Right hindlimb (tissue), 1 donor: ENCODE measurements at places on chromosomes 7 and 10.

DNA sequence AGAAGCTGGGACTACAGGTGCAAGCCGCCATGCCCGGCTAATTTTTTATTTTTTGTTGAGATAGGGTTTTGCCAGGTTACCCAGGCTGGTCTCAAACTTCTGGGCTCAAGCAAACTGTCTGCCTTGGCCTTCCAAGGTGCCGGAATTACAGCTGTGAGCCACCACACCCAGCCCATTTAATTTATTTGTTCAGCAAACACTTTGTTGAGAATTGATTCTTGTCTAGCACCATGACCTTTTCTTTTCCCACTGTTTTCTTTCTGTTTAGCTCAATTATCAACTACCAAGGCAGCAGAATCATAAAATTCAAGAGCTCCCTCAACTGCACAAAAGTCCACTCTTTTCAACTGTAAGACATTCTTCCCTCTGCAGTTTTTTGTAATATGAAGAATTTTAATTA, 47.8 kb upstream of the PARD3 start:
- no peak for DNase-seq

GRCh38 chr7:32116436-32116835, 46.2 kb upstream of the PDE1C start:
- DNase-seq: no peak

DNA sequence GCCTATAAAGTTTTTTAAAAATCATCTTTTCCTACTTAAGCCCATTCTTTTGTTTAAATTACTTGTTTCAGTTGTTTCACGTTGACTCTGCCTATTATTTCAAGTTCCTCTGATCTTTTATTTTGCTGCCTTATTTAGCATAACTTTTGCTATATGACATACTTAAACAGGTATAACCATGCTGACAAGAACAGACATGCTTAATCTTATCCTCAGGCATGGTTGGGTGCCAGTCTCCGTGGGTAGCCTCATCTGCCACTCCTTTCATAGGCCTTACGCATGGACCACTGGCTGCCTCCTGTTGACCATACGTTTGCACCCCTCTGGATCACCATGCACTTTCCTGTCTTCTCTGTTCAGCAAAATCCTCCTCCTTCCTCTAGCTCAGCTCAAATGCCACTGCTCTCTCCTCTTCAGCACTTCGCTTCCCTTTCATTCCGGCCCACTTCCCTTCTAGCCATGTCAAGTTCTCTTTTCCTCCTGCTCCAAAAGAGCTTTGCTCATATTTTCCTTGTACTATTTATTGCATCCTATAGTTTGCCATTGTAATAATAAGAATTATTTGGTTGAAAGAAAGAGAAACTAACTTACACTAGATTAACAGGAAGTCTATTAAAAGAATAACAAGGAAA, 10.0 kb upstream of the TSPAN33 start:
- DNase-seq: no peak

DNA sequence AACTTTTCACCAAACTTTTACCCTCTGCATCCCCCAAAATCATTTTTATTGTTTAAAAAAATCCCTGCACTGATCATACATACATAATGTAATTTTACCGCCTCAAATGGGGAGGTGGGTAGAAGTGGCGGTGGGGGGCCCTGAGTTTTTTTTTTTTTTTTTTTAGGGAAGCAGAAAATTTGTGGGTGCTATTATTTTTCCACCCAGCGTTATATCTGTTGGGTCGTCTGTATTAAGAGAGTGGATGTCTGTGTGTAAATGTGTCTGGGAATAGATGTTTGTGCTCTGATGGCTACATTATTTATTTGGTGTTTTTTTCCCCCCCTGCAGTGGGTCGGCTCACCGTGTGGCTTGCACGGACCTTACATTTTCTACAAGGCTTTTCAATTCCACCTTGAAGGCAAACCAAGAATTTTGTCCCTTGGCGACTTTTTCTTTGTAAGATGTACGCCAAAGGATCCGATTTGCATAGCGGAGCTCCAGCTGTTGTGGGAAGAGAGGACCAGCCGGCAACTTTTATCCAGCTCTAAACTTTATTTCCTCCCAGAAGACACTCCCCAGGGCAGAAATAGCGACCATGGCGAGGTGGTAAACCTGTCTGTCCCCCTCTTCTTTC, 438 bp downstream of the ARID5B start:
- no peak for DNase-seq

- no peak for DNase-seq
These were observed 233.8 kb upstream of the LYZL1 start for GRCh38 chr10:29055101-29055500.

DNA sequence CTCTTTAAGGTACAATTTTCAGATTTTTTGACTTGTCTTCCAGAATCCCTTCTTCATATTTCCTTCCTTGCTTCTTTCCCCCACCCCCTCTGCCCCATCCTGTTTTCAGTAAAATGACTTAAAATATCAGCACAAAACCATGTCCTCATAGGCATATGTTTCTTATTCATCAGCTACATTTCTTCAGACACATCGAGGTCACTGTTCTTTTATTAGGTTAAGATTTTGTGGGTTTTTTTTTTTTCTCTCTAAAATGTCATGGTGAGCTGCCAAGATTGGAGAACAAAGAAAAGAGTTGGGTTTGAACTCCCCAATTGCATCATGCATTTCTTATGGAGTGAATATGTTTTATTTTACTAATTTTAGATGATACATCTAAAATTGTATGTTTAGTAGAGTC, 35.8 kb downstream of the LAMB4 start:
- no peak for DNase-seq

DNA sequence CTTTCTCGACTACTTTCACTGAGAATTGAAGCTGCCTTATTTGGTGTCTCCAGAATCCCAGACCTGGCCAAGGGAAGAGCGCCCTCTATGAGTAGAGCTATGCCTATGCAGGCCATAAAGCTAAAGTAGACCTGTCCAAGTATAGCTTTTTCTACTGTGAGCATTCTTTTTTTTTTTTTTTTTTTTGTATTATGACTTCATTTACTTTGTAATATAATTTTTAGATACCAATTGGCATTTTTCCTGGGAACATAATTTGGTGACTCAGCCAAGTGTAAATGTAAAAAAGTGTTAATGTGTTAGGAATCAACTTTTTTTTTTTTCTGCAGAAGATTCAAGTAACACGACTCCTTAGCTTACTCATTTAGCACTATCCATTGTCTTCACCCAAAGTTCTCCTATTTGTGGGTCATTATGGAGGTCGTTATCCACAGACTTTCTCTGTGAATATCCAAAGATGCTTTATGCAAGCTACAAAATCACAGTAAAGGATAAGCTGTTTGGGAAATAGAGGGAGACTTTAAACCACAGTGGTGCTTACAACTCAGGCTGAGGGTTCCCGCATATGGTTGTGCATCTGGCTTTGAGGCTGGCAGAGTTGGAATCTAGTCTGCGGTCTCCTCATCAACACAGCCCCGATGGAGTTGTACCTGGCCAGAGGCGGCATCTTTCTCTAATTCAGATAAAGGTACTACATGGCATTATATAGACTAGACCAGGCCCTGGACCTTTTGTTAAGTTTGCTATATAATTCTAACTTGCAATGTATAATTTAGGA, 1040.2 kb upstream of the SORCS1 start:
- no peak for DNase-seq
